ENCODE measurements at places on chromosomes 16 and 17. TPM values are rescaled to one million over a fixed set of nuclear protein-coding genes. Genes with fewer than 3 reads are reported as not detected.

NOS2 gene
- not detected for total RNA-seq

ST6GALNAC1 gene
- 4.1 TPM for total RNA-seq

AOC3 gene
- total RNA-seq = 0.26 TPM

CHD9NB gene
- not detected for total RNA-seq

CANT1 gene
- total RNA-seq = 220 TPM

TNFRSF13B gene
- not detected for total RNA-seq

CES5A gene
- total RNA-seq = not detected

ZMYND15 gene
- total RNA-seq = 0.58 TPM

TBC1D28 gene
- total RNA-seq = not detected

PIGW gene
- total RNA-seq = 11.1 TPM

SLX1A gene
- total RNA-seq = 91.9 TPM

MYO15A gene
- not detected for total RNA-seq

IGF2BP1 gene
- total RNA-seq = 1.3 TPM

MT1M gene
- total RNA-seq = 1.5 TPM

SCO1 gene
- total RNA-seq = 59.7 TPM

LHX1 gene
- not detected for total RNA-seq

ARHGDIG gene
- total RNA-seq = not detected

ABCA9 gene
- not detected for total RNA-seq

C16orf46 gene
- 0.73 TPM for total RNA-seq

IL21R gene
- 0.55 TPM for total RNA-seq

FAM20A gene
- 0.17 TPM for total RNA-seq

OR1E2 gene
- total RNA-seq = not detected

Data from PC-3 (cell line).